ENCODE measurements at places on chromosomes 13 and 19. TPM values are rescaled to one million over a fixed set of nuclear protein-coding genes. Genes with fewer than 3 reads are reported as not detected.

DNA sequence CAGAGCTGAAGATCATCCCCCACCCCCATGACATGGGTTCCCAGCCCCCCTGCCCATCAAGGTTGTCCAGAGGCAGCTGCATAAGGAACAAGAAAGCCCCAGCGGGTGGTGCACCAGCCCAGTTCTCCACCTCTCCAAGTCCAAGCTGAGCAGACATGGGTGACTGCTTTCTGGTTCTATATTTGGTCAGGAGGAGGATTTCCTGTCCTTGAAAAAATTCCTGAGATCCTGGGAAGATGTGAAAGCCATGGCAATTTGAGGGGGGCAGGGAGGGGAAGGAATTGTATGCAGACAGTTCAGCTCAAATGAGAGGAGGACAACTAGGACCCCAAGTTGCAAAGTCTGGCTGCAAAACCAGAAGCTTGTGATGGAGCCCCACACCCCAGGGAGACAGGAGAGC is 55.4 kb upstream of the ADGRE5 start:
- DNase-seq: no peak

GRCh38 chr19:39878398-39878797 is 32.2 kb upstream of the FBL start:
- no peak for DNase-seq

The ZNF730 gene
- 1.5 TPM for total RNA-seq

DNA sequence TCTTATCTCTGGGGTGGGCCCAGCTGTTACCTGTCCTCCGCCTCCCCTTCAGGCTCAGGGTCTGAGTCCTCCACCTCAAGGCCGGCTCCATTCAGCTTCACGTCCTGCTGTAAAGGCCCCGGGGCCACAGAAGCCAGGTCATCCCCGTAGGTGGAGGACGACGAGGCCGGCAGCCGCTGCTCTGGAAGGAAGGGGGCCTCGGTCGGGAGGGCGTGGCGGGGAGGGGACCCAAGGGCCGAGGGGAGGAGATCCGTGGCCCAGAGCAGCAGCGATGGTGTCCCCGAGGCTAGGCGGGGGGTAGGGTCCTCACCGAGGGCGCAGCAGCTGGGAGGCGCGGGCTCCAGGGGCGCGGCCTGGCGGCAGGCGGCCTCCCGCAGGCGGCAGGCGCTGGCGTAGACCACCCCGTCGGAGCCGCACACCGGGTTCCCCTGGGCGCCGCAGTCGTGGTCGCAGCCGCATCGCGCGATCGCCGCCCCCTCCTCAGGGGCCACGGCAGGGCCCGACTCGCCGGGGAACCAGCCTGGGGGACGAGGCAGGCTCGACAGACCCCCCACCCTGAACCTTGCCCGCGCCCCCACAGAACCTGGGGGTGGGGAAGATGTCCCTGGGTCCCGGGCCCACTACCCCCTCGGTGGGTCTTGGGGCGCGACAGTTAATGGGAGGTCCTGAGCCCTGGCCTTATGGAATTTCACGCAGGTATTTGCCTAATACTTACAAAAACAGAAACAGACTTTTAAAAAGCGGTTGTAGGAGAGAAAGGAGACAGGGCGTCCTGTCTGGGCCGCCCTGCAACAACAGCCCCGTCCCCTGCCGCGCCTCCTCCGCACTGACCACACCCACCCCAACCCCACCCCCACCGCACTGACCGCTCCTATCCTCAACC is 7.6 kb downstream of the F2RL3 start:
- DNase-seq: no peak

DNA sequence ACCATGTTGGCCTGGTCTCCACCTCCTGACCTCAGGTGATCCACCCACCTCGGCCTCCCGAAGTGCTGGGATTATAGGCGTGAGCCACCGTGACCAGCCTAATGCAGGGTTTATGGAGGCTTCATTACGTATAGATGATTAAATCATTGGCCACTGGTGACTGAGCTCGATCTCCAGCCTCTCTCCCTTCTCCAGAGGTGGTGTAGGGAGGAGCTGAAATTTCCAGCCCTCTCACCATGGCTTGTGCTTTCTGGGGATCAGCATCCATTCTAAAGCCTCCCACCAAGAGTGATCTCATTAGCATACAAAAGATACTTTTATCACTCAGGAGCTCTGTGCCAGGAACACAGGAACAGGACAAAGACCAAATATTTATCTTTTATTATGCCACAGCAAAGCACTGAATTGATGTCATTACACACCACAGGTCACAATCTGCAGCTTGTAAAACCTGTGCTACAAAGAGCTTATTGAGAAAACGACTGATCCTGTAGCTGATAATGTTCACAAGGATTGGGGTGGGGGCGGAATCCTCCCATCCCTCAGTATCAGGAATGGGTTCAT is 32.4 kb downstream of the RHPN2 start:
- no peak for DNase-seq

DNA sequence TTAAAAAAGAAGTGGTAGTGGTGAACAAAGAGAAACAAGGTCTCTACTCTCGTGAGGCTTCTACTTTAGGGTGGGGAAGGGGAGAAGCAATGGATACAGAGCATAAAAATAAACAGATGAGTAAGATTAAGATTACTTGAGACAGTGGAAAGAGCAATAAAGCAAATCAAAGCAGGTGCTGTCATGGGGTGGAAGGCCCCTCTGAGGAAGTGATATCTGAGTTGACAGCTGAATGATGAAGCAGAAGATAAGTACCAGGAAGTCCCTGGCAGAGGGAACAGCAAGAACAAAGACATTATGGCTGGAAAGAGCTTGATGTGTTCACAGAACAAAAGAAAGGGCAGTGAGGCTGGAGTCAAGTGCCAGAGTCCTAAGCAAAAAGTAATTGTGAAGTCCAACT is 221.8 kb downstream of the ENOX1 start:
- DNase-seq: no peak

GRCh38 chr19:12730064-12730463 is 4.4 kb downstream of the TRIR start:
- DNase-seq: no peak

- DNase-seq: no peak
Measured at GRCh38 chr19:17450264-17451075, 2.0 kb upstream of the TMEM221 start.

DNA sequence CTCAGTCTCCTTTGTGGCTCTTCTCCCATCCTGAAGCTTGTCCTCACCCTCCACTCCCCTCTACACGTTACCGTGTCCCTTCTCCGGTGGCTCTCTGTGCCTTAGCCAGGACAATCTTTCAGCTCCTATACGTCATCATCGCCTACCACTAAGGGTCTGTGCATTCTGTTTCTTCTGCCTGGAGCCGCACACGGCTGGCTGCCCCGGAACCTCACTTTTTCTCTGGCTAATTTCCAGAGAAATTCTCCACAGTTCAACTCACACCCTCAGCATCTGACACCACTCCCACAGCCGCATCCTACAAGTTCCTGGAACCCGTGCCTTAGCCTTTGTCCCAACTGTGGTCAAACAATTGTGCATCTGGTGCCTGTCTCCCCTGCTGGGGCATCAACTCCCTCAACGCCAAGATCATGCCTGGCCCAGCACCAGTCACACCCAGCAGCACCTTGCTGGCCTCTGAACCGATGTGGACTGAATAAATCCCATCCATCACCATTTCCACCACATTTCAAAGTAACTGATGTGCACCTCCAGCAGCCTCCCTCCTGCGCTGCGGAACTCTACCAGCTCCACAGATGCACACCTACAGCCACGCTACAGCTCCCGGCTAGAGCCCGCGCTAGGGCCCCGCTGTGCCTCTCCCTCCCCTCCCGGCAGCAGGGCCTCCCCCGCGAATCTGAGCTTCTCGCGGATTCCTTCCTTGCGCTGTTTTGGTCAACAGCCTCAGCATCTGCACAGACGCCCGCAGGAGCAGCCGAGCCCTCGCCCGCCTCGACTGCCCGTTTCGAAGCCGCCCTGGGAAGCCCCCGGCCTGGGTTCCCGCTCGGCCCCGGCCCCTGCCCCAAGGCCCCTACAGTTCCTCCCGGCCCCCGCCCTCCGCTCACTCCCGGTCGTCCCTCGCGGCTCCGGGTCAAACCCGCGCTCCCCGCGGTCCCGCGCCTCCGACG is 689 bp downstream of the DCUN1D2 start:
- DNase-seq: no peak

GRCh38 chr19:29516821-29517395 is 8.9 kb upstream of the VSTM2B start:
- no peak for DNase-seq

- DNase-seq: no peak
Measured at GRCh38 chr13:95385798-95386197, 84.5 kb upstream of the ABCC4 start.

DNA sequence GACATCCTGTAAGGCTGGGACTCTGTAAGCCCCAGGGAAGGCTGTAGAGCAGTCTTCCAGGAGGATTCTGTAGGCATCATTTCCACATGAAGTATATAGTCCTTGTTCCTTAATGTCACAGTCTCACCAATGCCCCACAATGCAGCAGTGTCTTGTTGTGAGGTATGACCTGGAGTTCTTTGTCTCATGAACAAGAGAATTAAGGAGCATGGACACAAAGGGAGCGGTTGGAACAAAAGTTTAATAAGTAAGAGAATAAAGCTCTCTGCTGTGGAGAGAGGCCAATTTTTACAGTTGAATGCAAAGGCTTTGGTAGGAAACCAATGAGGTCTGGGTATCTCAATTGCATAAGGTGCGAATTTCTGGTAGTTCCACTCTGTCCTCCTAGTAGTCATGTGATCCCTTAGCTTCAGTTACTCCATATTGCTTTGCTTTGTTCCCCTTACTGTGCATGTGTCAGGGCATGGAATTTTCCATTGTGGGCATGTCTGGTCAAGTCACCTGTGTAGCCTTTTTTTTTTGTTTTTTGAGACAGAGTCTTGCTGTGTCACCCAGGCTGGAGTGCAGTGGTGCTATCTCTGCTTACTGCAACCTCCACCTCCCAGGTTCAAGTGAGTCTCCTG is 124.3 kb upstream of the TMTC4 start:
- DNase-seq: no peak

GRCh38 chr13:36954542-36954941 is 34.5 kb upstream of the SMAD9 start:
- DNase-seq: no peak

- DNase-seq: no peak
Measured at GRCh38 chr13:97758317-97758716, 195.2 kb upstream of the IPO5 start.

DNA sequence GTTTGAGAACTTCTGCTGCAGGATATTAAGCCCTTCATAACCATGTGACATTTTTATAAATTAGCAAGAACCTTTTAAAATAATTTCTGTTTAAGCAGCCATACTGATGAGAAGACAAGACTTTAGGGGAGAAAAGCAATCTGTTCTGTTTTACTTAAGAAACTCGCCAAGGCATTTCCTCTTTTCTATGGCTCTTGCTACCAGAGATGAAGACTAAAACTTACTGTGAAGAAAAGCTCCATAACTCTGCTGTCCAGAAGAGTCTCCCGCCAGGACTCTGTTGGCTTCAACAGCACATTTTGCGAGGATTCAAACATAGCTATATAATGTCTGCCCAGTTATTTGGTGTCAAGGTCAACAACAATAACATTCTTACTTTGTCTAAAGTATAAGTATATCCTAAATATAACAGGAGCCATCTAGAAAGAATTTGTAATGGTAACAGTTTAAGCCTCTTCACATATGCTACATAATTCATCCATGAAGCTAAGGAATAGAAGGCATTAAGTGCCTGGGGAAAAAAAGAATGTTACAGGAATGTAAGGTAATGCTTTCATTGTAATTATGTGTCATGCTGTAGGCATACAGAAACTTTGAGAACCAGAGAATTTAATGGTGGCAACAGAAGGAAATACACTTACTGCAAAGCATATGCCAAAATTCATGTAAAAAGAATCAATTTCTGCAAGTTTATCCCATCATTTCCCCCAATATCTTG is 53.2 kb upstream of the EEF1AKMT1 start:
- no peak for DNase-seq

GRCh38 chr19:883661-884211 is 9.3 kb downstream of the MED16 start:
- DNase-seq: no peak

GRCh38 chr19:7550169-7550770 is 14.8 kb downstream of the PNPLA6 start:
- DNase-seq: no peak

GRCh38 chr13:109999659-110000533 is 213.5 kb upstream of the IRS2 start:
- DNase-seq: no peak

- no peak for DNase-seq
Measured at GRCh38 chr13:71503781-71504180, 363.2 kb downstream of the DACH1 start.

GRCh38 chr13:30832845-30833332 is 73.2 kb upstream of the MEDAG start:
- no peak for DNase-seq

GRCh38 chr13:94608586-94608985 is 6.9 kb downstream of the GPR180 start:
- DNase-seq: no peak

GRCh38 chr13:111908981-111909380 is 158.0 kb upstream of the SOX1 start:
- DNase-seq: no peak

The AXL gene
- total RNA-seq: 238 TPM

DNA sequence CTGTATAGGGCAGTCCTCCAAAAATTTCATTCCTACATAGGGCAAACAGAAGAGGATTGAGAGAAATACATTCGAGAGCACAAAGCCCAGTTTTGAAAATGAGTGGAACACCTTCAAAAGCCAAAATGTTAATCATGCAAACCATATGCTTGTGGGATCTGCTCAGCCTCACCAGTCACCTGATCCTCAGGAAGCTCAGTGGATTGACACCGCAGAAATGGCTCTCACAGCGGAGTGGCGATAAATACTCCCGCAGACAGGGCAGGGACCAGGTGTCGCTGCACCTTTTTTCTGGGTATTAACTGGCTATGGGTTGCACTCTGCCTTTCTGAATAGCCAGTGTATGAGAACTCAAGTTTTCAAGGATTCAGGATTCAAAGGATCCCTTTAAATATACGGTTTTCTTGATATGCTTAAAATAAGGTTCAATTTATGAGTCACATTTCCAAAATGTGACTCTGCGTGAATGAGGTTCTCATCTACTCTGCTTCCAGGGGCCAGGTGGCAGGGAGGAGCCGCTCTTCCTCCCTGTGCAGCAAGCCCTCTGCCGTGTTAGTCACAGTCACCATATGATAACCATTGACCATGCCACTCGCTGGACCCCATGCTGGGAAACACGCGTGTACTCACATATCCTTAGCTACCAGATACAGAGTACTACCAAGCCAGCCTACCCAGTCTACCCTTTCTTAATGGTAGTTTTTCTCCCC is 18.3 kb upstream of the DHRS12 start:
- no peak for DNase-seq

DNA sequence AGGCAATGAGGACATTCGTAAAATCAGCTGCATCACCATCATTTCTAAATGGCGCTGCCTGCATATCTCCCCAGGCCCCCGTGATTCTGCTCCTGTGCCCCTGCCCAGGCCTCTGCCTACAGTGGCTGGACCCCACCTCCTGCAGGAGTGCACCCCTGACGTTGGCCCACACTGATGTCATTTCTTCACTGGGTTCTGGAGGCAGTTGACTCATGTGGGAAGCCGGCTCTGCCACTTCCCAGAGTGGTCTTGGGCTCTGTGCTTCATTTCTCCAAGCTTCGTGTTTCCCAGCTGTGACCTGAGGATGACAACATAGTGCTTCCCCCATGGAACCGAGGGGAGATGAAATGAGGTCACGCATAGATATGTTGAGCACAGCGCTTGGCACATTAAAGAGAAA is 19.9 kb downstream of the CCNE1 start:
- no peak for DNase-seq

All from pulmonary artery endothelial cell (primary cell).